GM18507 (cell line): ENCODE measurements at places on chromosomes 4 and X.

DNA sequence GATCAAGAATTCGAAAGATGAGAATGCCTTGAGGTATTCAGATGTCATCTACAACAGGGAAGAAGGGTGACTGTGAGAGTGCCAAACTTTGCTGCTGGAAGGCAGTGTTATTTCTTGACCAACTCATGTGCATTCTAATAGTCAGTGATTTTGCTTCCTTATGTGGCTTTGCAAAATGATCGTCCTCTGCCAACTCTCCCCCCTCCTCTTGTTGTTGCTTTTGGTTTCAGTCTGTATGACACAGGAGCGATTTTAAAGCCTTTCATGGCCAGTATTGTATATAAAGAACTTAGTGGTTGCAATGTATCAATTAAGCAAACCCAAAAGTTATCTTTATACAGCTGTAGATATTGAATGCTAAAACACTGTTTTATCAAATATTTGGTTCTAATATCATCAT is 379.1 kb downstream of the IL1RAPL1 start:
- no peak for DNase-seq

DNA sequence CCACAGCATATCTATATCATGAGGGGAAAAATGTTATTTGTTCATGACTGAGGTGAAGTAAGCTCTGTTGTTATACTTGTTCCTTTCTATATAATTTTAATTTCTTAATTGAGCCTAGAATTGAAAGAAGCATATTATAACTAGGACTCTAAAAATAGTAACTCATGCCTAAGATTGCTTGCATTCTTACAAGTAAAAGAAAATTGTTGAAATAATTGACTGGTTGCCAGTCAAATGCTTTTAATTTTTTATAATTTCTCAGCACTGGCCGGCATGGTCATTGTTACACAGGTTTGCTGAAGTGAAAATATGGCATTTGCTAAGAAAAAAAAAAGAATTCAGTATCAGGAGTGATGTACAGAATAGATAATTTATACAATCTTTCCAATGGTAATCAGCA is 104.8 kb downstream of the GASK1B start:
- no peak for DNase-seq

GRCh38 chr4:155615081-155615887 is 51.4 kb upstream of the GUCY1A1 start:
- DNase-seq: no peak

- DNase-seq: no peak
These were observed 612.6 kb downstream of the STPG2 start for GRCh38 chr4:97530676-97531075.

DNA sequence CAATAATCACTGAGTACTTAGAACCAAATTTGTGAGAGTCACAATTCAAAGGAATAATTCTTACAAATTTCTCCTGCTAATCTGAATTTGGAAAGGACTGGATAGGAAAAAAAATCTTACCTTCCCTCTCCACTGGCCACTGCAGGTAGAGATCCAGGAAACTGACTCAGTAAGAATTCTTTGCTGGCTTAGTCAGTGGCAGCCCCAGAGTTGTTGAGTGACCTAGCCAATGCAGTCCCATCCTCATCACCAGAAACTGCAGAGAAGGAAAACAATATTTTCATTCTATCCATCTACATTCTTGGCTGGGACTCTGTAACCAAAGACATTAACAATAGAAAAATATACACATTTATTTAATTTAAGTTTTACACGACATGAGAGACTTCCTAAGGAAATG is 572.0 kb downstream of the ADGRL3 start:
- no peak for DNase-seq

GRCh38 chr4:19735012-19735411 is 516.7 kb upstream of the SLIT2 start:
- no peak for DNase-seq
